ENCODE measurements at places on chromosomes 13 and 19.

DNA sequence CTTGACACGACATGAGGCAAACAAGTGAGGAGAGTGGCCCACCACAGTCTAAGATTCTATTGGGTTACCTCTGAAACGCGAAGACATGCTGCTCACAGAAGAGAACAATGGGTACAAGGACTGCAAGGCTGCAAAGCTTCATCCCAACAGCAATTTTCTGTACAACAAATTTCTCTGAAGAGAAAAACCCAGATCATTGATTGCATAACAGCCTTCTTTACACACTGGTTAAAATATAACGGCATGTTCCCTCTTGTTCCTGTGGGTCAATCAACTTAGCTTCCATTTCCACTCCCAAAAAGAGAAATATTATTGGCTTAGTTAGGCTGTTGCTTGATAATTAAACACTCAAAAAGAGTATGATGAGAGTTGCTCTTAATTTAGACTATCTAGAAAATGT, at the start of gene CPB2:
Gene CPB2, minus strand, starts transcription at position 166 of the 400 bp plus-strand sequence. Its CDS starts 24 bp downstream, at position 142.
- DNase-seq = no peak

GRCh38 chr19:45785781-45786532, 3.7 kb upstream of the DMPK start:
- DNase-seq = no peak

DNA sequence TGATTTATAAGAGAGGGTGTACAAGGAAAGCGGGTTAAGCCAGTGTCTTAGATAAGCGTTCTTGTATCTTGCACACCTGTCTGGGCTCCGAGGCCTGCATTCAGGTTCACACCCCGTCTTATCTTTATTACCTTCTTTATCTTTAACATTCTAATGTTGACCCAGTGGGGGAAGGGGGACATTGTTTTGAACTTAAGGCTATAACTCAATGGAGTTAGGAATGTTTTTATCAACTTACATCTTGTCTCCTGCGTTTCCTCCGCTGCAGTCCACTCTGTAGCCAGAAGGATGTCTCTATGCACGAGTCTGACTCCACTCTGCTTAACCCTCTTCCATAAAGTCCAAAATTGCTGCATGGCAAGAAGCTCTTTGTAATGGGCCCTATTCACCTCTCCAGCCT, 71.2 kb downstream of the FGF9 start:
- DNase-seq = no peak

GRCh38 chr19:18759304-18759994, 31.7 kb downstream of the COMP start:
- DNase-seq = no peak

- DNase-seq = no peak
Measured at GRCh38 chr19:33487901-33488800, 33.4 kb downstream of the PEPD start.

GRCh38 chr13:45602183-45603170, 13.1 kb downstream of the ERICH6B start:
- DNase-seq = no peak

GRCh38 chr13:97654236-97654635, 220.3 kb downstream of the RAP2A start:
- DNase-seq = no peak

GRCh38 chr13:99388334-99388923, 81.2 kb upstream of the GPR183 start:
- no peak for DNase-seq

DNA sequence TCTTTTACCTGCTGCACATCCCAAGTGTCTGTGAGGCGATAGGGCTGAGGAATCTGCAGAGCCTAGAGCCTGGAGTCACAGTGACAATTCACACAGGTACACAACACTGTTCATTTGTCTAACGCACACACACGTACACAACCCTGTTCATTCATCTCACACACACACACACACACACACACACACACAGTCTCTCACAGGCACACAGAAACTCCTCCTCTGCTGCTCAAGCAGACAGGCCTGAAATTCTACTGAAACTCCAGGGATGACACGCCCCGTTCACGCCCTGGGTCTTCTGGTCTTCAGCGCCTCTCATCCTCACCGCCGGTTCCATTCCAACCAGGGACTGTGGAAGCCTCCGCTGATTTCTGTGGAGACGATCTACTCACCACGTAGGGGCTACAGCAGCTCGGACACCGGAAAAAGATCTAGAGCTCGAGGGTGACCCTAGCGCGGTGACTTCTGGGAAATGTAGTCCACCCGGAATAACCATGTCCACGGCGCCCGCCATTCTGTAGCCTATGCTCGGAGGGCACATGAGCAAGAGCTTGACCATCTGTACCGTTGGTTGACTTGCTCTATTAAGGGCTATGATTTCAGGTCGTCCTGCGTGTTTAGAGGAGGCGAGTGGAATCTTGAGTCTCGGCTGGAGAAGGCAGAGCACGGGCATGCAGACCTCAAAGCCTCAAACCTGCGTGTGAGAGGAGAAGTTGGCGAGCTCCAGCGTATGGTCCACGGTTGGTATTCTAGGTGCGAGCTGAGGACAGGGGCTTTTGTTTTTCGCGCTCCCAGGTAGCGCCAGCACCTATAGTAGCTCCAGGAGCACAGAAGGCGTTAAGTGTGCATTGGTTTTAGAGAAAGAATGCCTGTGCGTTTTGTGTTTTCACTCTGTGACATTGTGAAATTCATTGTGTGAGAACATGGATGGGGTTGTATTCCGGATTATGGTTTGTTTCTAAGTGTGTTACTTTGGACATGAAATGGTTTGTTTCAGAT, 33.4 kb downstream of the ZNF45 start:
- DNase-seq = peak; percentile 32
